Stimulated activated CD4-positive, alpha-beta T cell treated with anti-CD3 and anti-CD28 coated beads, Interleukin-15, amount 100 ng/mL, for 1 hour (primary cell): ENCODE measurements at places on chromosomes 7 and 10.

DNA sequence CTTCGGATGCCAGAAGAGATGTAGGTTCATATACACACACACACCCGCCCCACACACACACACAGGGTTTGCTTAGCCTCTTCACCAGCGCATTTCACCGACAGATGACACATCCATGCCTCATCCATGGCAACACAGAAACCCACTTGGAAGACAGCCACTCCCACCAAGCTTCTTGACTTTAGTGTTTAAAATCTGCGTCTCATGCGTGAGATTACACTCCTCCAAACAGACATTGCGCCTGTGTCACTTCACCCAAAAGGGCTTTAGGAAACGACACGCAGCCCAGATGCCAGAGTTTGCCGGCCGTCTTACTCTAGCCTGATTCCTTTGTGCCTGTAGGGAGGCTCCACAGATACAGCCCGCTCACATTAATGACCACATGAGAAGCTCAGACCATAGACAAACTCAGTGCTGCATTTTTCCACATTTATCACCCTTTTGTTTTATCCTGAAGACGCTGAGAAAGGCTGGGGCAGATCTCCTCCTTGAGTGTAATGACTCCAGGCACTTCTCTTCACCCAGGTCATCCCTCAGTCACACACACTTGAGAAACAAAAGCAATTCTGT, 73.8 kb downstream of the DIP2C start:
- DNase-seq: no peak

DNA sequence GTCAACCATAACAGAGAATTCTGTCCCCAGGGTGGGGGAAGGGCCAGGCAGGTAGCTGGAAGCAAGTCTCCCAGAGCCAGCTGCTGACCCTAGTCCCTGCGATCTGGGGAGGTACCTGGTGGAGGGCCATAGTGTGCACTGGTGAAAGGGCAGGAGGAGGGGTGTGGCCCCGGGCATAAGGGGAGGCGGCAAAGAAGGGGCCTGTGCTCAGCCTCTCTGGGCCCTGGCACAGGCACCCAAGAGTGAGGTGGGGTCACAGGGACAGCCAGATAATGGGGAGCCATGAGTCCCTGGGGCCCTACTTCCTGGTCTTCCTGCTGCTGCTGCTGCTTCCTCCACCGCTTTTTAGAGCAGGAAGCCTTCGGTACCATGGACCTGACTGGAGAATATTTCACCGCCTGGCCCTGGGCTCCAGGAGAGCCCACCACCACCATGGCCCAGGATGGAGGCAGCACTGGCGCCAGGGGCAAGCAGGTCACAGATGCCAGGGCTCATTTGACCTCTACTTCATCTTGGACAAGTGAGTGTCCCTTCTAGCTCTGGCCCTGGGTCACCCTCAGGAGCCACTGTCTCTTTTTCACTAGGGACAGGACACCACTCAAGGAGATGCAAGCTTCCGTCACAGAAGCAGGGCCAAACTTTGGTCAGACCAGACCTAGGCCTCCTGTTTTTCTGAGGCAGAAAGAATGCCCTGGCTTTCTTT, at the start of gene ANTXRL:
Gene ANTXRL, plus strand, starts transcription at position 7 of the 703 bp plus-strand sequence. Its CDS starts 266 bp downstream, at position 273.
- DNase-seq: no peak

DNA sequence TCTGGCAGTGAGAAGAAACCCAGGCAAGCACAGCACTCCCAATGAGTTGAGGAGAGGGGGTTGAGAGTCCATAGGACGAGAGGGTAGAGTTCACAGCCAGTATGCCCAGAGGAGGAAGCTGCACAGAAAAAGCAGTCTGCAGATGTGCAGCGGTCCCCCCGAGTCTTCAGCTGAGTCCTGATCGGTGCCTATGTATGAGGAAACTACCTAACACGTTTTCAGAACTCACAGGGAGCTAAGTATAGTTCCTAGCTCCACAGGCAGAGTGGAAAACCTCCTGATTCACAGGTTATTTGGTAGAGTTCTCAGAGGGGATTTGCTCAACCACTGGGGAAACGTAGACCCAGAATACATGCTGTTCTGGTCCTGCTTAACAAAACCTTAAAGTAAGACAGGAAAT, 271.3 kb upstream of the CNTNAP2 start:
- no peak for DNase-seq

DNA sequence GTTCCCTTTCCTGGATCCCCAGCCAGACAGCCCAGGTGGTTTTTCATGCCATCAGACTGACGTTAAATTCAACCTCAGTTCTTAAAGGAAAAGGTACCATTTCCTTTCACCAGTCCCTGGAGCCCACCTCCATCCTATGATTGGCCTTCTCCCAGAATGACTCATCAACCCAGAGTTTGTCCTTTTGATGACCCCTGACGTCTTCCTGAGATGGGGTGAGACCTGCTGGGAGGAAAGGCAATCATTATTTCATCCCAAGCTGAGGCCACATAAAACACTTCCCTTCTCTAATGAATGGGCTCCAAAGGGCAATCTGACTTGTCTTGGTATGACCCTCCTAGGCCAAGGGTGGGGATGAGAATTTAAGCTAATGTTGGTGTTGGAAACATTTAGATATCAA, 750.7 kb downstream of the SUGCT start:
- no peak for DNase-seq

DNA sequence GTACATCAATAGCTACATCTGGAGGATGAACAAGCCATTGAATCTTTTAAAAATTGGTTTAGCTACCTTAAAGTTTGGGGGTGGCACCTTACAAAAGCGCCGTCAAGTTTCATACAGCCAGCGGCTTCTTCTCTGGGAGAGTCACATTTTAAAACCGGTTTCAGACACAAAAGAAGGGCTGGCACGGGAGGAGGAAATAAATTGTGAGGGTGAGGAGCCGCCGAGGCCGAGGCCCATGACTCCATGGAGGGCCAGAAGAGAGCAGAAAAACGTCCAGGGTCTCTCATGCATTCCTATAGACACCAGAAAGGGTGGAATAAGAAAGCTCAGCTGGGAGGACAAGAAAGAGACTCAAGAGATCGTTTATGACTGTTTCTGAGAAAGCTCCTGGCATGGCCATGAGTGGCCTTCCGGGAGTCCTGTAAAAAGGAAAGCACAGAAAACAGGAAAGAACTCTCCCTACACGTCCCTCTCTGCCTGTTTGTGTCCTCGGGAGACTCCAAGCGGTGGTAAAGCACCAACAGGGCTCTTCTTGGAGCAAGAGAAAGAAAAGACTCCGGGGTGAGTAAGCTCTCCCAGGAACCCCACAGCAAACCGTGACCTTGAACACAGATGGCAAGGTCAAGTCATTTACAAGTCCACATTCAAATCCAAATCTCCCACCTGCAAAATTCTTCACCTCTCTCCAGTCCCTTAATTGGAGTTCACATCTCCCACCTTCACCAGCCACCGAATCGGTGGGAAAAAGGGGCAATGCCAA, 1.8 kb downstream of the FRAT2 start:
- no peak for DNase-seq

DNA sequence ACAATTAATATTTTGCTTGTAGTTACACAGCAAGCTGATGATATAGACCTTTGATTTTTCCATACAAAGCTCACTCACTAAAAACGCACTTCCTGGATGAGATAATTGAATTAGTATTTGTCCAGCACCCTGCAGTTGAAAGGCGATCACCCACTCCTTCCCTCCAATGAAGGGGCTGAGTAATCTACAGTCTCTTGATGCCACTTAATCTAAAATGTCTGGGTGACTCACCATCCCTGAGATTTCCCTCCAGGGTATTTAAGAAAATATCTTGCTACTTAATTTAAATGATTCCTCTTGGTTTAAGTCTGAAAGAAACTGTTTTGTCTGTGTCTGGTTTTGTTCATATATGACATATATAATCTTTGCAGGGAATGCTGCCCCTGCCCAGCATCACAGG, 515.3 kb downstream of the GRID1 start:
- no peak for DNase-seq

- no peak for DNase-seq
Observed at GRCh38 chr10:46301721-46302479, 15.1 kb downstream of the ANTXRL start.

DNA sequence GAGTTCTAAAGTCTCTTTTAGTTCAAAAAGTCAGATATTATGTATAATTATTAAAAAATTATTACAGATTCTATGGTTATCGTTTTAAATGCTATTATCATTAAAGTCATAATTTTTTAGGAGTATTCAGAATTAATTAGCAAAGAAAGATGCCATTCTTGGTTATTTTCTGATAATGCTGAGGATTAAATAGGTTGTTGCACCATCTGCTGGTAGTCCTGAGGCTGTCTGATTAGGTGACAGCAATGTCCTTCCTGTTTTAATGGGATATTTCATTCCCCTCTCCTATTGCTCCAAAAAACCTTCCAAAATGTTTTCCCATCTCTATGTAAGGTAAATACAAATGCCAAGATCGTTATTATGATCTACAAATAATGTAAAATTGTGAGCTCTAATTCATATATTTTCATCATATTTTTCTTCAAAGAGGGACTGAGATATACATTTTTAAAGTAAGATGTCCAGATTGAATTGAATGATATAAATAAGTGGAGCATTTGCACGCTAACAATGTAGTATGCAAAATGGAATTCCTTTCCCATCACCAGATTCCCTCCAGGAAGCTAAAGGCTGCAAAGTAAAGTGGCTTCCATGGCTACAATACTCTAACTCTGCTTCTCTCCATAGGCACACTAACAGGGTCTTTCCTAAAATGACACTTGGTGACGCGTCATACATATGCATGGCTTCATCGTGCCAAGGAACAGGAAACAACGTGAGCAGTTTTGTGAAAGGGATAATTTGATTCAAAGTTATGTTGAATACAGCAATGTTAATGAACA, 58.8 kb upstream of the AKR1E2 start:
- DNase-seq: no peak

DNA sequence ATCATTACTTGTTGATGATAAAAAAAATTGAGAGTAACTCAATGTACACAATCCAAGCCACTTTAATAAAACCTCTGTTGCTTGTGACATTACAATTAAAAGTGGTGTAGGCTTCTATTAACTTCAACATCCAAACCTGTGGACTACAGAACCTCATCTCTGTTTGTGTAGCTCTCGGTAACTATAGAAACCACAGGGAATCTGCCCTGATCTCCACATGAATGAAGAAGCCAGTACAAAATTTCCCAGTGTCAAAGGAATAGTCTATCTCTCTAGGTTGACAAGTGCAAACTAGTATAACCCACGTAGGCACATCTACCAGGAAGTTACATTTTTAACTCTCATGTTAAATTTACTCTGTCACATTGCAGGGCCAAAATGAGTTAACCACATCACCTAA, 204.3 kb downstream of the CHCHD3 start:
- DNase-seq: no peak

- no peak for DNase-seq
Observed at GRCh38 chr7:2884161-2884560, 40.1 kb upstream of the GNA12 start.

- no peak for DNase-seq
Observed at GRCh38 chr7:157415486-157415885, 78.7 kb downstream of the DNAJB6 start.

GRCh38 chr7:20906801-20907453, 120.2 kb upstream of the SP8 start:
- DNase-seq: no peak

DNA sequence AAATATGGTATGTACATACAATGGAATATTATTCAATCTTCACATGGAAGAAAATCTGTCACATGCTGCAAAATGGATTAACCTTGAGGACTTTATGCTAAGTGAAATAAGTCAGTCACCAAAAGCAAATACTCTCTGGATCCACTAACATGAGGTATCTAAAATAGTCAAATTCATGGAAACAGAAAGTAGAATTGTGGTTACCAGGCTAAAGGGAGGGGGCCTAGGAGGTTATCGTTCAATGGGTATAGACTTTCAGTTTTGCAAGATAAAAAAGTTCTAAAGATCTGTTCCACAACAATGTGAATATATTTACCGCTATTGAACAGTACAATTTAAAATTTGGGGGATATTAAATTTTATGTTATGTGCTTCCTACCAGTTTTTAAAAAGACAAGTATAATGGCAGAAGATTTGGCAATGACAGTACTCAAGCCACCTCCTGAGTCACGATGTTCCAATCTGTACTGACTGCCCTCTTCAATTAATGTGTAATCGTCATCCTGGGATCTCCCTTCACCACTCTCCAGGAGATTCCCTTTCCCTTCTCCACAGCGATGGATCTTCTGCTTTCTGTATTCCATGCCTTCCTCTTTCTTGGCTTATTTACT, 32.3 kb upstream of the IL6 start:
- no peak for DNase-seq

DNA sequence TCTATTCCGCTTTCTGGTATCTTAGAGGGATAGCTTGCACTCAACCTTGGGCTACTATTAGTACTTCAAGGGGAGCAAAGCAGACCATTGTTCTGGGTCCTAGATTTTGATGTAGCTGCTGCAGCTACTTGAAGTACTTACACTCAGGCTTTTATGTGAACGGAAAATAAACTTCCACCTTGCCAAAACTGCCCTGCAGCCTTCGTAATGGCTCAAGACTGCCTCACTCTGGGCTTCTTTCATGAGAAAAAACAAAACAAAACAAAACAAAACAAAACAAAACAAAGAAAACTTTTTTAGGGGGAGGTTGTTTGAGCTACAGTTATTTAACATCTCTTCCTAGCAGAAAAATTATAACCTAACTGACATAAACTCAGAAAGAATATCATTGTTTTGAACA, 19.4 kb upstream of the EPHB6 start:
- no peak for DNase-seq

DNA sequence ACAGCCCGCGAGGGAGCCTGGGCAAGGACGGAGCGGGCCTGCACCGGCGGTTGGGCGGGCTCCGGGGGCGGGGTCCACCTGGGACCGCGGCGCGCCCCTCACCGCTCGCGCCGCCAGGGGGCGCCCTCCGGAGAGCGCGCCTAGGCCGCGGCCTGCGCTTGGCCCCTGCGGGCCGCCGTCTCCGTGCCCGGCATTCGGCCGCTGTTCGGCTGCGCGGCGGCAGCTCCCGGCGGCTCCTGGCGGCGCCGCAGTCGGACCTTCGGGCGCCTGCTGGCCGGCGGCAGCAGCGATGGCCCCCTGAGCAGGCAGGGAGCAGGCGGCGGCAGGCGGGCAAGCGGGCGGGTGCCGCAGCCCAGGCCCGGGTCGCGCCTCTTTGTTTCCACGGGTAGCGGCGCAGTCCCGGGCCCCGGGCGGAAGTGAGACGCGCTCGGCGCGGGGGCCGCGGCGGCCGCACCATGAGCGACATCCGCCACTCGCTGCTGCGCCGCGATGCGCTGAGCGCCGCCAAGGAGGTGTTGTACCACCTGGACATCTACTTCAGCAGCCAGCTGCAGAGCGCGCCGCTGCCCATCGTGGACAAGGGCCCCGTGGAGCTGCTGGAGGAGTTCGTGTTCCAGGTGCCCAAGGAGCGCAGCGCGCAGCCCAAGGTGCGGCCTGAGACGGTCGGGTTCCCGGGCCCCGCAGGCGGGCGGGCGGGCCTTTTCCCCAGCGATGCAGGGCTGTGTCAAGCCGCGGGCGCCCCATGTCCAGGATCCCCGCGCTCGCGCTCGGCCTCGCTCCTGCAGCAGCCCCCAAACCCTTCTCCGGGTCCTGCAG, at the start of gene INTS15:
Gene INTS15, plus strand, starts transcription at position 193 of the 816 bp plus-strand sequence. Its CDS starts 263 bp downstream, at position 456.
- peak; percentile 68 for DNase-seq
